ENCODE measurements at places on chromosomes 1 and 21. TPM values are rescaled to one million over a fixed set of nuclear protein-coding genes. Genes with fewer than 3 reads are reported as not detected.
A peak's percentile ranks its signal among the peaks of the same experiment; 100 is the strongest.

DNA sequence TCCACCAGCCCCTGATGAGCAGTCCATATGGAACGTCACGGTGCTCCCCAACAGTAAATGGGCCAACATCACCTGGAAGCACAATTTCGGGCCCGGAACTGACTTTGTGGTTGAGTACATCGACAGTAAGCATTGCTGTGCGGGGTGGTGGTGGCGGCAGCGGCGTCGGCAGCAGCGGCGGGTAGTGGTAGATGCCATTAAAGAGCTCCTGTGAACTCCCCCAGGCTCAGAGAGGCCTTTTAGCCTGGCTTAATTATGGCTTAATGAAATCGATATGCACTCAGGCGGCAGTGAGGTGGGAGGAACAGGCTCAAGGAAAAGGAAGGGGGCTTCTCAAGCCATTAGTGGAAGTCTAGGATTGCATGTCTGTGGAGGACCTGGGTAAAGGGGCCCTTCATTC, 41.9 kb upstream of the CNTN2 start:
- DNase-seq, result no peak

- no peak for DNase-seq
Measured at GRCh38 chr1:174916846-174917245, 82.9 kb upstream of the CACYBP start.

- no peak for DNase-seq
Measured at GRCh38 chr1:203464226-203464625, 11.4 kb upstream of the PRELP start.

DNA sequence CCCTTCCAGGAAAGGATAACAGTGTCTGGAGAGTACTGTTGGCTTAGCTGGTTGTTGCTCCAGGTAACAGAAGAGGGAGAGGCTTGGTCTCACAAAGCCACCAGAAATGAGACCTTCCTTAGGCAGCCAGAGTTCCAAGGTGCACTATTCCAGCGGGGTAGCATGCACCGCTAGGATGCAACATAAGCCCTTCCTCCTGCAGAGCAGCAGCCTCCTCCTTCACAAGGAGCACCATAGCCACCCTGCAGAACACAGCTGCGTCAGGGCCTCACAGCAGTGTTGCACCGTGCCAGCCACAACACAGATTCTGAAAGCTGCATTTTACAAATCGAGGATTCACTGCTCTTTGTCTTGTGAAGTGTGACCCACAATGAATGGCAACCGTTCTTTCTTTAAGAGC, 142.0 kb downstream of the CLIC6 start:
- DNase-seq, result no peak

- peak; percentile 14 for DNase-seq
Measured at GRCh38 chr1:55781944-55782482, 566.8 kb upstream of the USP24 start.

DNA sequence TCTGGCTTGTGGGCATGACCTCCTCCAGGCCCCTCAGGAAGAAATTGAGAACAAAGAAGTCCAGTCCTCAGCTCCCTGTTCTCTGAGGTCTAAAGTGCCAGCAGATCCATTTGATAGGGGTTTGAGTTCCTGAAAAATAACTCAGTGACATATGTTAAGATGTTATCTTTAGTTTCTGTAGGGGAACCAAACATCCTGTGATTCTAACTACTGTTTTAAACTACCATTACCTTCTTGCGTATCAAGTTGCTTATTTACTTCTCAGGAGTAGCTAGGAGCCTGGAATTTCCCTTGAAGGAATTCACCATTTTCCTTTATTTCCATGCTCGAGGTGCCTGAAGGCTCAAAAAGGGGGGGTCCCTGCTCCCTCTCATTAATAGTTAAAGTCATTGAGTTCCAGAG, 18.8 kb upstream of the LIN9 start:
- DNase-seq, result no peak

DNA sequence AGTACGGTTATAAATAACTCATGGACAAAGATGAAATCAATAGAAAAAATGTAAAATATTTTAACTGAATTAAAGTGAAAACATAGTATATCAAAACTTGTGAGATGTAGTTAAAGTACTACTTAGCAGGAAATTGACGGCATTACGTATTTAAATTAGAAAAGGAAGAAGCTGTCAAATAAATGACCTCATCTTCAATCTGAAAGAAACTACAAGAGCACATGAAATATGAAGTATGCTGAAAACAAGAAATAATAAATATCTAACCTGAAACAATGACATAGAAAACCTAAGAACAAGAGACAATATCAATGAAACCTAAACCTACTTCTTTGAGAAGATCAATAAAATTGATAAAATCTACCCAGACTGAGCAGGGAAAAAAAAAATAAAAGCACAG, 122.2 kb upstream of the PDE4B start:
- no peak for DNase-seq

- DNase-seq, result no peak
Measured at GRCh38 chr21:28633839-28634555, 358.7 kb downstream of the LTN1 start.

GRCh38 chr21:44914176-44914874, 6.4 kb downstream of the ITGB2 start:
- DNase-seq, result no peak

GRCh38 chr1:154607106-154607608, 829 bp downstream of the ADAR start:
- no peak for DNase-seq

- DNase-seq, result no peak
Measured at GRCh38 chr1:52192436-52192835, 50.5 kb downstream of the ZFYVE9 start.

- DNase-seq, result no peak
Measured at GRCh38 chr1:11581445-11581991, 72.7 kb downstream of the FBXO2 start.

DNA sequence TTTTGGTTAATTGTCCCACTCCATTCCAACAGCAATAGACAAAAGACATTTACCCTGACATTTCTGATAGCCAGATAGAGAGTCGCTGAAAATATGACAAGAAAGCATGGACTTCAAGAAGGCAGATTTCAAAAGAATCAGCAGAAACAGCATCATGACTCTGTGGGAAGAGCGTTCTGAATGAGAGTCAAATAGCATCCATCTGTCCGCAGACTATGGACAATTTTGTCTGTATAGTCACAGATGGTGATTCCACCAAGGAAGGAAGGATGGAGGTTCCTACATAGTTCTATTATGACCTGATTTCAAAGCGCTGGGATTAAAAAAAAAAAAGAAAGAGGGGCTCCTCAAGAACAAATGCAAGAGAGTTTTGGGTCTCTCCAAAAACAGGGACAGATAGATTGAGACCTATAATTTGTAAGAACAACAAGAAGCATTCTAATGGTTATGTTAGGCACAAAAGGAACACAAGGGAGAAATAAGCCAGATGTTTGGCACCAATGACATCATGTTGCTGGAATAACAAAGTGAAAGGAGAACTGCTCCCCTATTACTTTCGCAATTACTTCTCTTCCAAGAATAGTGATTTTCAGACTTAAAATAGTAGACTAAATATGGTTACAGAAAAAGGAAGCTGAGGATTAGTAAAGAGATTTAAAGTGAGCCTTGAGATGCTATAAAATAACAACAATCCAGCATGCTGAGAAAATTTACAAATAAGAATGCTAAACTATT, 28.5 kb downstream of the NIBAN1 start:
- DNase-seq, result no peak

GRCh38 chr21:46622226-46622625, 13.2 kb upstream of the PRMT2 start:
- no peak for DNase-seq

DNA sequence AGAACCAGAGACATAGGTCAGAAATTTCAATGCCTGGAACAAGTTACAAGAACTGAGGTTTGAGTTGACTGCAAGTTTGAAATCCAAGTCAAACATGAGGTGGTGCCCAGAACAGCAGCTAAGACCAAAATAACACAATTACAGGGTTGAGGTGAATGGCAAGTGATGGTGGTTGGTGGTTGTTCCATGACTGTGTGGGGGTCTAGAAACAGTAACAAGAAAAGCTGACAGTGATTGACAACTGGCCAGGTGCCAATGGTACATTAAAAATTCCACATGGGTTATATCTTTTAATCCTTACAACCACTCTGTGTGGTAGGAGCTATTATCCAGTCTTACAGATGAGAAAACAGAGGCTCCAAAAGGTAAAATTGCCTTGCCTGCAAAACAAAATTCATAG, 32.0 kb downstream of the RIMS3 start:
- no peak for DNase-seq

DNA sequence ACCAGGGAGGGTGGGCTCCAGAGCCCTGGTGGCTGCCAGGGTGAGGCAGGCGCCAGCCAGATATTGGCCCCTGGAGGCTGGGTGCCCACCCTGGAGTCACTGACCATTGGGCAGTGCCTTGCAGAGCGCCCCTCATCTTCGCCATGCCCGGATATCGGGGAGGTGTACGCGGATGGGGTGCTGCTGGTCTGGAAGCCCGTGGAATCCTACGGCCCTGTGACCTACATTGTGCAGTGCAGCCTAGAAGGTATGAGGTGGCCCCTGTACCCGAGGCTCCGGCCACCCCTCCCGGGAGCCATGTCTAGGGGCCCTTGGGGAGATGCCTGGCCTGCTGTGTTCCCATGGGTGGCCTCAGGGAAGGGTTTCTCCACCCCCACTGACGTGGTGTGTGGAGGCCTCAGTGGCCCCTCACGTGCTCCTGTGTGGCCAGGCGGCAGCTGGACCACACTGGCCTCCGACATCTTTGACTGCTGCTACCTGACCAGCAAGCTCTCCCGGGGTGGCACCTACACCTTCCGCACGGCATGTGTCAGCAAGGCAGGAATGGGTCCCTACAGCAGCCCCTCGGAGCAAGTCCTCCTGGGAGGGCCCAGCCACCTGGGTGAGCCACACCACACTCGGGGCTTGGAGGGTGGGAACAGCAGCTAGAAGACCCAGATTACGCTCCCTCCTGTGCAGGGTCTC, 30.9 kb downstream of the TRIM11 start:
- no peak for DNase-seq

GRCh38 chr1:2050461-2050792, 216 bp downstream of the PRKCZ start:
- no peak for DNase-seq

The GJA9 gene
- not detected for total RNA-seq

The OR10Z1 gene
- not detected for total RNA-seq

The PCSK9 gene
- total RNA-seq, result not detected

The DDX20 gene
- total RNA-seq, result 29.4 TPM

Data from gastrocnemius medialis (tissue), 4 donors.